Astrocyte (in vitro differentiated cells and primary cell): ENCODE measurements at places on chromosomes 13 and 19. TPM values are rescaled to one million over a fixed set of nuclear protein-coding genes. Genes with fewer than 3 reads are reported as not detected.

The ZNF586 gene
- 8.8 and 11.5 TPM in 2 replicates for total RNA-seq

The VSTM2B gene
- total RNA-seq = not detected in 2 replicates

The FAM83E gene
- 1.3 and 1.7 TPM in 2 replicates for total RNA-seq

The ZNF433 gene
- not detected in 2 replicates for total RNA-seq

The COMP gene
- total RNA-seq = 1.7 and 2.3 TPM in 2 replicates

The LHB gene
- total RNA-seq = 0.48 TPM in 1 of 2 replicates, not detected in the other

The ZNF681 gene
- 1.3 and 3.1 TPM in 2 replicates for total RNA-seq
